ENCODE measurements at places on chromosomes 1 and 21.

GRCh38 chr1:71494163-71494562 lies 413.3 kb upstream of the ZRANB2 start:
- DNase-seq = no peak

DNA sequence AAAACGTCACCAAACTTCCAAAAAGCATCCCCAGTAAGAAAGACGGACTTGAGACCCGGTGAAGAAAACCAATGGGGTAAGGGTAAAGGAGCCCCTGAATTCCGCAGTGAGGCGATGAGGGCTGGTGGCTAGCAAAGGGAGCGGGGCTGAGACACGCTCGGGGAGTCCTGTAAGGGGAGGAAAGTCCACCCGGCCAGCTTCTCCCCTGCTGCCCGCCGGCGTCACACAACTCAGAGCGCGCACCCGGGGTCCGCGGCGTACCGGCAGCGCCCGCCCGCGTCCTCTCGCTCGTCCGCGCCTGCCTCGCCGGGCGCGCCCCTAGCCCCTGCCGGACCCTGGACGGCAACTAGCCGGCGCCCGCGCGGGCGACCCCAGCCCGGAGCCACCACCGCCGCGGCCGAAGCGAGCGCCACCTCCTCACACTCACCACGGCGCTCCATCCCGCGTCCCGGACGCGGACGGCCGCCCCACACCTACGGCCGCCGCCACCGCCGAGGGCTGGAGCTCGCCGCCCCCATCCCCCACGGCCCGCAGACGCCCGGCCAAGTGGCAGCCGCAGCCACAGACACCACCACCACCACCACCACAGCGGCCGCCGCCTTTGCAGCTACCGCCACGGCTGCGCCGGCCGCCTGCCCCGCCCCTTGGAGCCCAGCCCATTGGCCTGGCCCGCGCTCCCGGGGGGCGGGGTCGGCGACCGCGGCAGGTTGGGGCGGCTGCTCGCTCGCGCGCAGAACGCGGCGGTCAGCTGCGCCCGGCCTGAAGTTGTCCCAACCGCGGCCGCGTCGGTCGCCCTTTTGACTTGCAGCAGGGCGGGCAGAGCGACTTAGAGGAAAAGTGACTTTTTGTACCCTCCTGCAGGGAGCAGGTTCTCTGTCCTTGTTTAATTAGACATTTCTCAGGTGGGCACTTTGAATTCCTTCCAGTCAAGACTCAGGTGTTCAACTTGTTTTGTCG lies 10.0 kb upstream of the ARHGAP29 start:
- peak; percentile 30 for DNase-seq

DNA sequence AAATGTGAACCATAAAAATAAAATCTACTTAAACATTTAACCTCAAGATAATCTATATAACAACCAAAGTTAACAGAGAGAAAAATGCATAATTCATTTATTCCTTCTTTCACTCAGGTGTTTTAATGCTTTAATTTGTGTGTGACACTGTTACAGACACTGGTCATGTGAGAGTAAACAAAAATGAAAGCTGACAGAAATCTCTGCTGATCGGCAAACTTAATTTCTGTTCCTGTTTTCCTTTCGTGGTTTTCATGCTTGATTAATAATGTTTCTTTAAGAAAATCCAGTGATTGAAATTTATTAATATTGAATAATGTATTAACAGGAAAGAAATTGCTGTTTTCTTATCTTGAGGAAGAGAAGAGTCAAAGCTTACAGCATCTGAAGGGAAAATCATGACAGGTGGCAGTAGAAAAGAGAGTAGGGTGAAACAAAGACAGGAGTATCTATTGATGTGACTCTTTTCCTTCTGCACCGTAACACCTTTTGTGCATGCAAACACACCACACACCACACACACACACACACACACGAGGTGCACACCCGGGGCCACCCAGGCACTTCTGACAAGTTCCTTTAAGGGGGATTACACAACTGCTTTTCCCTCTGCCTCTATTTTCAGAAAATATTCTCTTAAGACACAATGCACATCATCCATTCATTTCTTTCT lies 1.6 kb downstream of the OR2AK2 start:
- no peak for DNase-seq

GRCh38 chr21:42859891-42860230 lies 19.5 kb downstream of the WDR4 start:
- no peak for DNase-seq

DNA sequence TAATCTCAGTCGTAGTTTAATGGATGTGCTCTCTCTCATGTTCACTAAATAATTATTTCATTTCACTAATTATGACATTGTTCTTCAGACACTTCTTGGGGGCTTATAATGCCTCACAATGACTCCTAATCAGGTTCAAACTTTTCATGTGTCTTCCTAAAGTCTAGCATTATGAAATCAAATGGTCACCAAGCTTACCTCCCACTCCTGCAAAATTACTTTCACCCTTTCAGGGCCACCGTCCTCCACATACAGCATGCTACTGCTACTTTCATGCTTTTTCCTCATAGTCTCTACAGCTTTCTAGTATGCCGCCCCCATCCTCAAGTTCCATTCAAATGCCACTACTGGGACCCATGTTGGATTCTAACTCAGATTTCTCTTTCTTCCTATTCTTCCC lies 59.8 kb upstream of the C1orf53 start:
- no peak for DNase-seq

- DNase-seq = no peak
Measured at GRCh38 chr1:99681583-99681982, 35.7 kb downstream of the PALMD start.

DNA sequence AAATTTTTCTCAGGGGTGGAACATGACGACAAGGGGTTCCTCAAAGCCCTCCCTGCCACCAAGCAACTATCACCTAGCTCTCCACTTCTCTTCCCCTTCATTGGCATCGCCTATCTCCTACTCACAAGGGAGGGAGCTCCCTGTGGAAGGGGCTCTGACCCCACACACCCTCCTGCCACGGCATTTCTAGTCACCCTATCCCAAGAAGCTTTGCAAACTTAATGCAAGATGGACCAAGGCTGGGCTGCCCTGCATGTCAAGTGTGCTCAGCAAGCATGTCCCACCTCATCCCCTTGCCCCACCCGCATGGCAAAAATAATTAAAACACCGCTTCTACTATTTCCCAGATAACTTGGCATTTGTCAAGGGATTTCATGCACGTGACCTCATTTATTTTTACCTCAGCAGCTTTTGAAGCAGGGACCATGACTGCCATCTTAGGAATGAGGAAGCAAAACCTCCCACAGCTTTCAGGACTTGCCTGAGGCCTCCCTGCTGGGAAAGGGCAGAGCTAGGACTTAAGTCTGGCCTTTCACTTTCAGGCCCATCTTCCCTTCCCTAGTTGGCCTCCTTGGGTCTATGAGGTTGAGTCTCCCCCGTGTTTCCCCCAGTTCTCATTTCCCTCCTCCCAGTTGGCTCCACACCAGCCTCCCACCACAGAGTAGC lies 161.3 kb downstream of the TSEN15 start:
- no peak for DNase-seq

DNA sequence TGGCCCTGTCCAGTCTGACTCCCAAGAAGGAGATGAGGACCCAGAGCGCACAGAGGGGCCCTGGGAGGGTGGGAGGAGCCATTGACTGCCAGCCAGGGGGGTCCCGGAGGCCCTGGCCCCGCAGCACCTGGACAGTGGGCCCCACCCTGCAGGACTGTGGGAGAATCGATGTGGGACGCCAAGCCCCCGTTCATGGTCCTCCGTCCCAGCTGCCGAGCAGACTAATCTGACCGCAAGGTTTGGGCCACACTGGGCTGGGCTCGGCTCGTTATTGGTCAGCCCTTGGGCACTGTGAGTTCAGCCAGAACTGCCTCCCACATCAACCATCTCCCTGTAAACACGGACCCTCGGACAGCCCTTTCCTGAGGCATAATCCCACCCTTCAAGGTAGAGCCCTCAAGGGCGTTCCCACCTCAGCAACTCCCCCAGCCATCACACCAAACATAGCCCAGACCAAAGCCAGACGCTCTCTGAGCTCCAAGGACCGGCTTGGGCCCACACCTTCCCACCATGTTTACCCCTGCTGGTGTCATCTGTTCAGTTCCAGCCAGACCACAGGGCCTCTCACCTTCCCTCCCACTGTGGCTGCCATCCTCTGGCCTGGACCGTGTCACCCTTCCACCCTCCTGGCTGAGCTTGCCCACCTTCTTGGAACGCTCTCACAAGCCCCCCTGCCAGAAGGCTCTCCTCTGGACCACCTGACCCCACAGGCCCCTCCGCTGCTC lies 16.2 kb upstream of the POFUT2 start:
- no peak for DNase-seq

GRCh38 chr1:220336391-220337031 lies 64.3 kb upstream of the RAB3GAP2 start:
- DNase-seq = no peak

DNA sequence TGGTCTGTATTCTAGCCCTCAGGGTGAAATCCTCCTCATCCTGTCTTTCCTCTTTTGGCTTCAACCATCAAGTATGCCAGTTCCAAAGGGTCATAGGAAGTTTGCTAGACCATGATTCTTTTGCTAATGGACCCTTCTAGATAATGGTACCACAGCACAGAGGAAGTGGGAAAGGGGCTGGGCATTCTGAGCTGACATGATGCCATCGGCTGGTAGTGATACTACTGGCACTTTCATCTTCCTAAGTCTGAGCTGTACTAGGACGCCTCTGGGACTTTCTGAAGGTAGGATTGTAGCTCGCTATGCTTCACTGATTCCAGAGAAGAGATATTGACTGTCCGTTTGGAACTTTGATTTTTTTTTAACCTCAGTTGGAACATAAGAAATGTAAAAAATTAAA lies 11.4 kb downstream of the FASLG start:
- no peak for DNase-seq

GRCh38 chr1:203870245-203870644 lies 8.8 kb downstream of the SNRPE start:
- DNase-seq = no peak

DNA sequence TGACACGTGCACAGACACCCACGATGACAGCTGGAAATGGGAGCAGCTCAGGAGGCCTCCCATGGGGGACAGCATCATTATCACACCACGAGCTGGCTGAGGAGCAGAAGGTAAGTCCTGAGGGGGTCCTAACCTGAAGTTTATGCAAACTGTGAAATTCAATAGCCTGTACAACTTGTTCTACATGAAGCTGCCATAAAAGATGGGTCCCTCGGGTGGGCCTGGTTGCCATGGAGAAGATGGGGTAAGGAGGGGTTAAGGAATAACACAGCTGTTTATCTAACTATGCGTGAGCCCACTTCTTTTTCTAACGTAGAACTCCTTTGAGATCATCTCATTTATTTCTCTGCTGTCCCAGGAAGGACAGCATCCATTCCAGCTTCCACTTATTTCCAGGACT lies 163.4 kb upstream of the CD34 start:
- DNase-seq = no peak

GRCh38 chr1:15014516-15014915 lies 139.0 kb upstream of the TMEM51 start:
- DNase-seq = no peak

DNA sequence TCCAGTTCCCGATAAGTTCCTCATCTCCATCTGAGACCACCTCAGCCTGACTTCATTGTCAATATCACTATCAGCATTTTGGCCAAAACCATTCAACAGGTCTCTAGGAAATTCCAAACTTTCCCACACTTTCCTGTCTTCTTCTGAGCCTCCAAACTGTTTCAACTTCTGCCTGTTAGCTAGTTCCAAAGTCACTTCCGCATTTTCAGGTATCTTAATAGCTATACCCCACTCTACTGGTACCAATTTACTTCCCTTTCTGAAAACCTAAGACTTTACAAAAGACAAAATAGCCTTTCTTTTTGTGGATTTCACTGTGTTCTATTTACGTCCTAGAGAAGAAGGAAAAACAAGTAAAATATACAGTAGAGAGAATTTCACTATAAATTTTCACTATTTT lies 147.0 kb upstream of the FMN2 start:
- DNase-seq = no peak

DNA sequence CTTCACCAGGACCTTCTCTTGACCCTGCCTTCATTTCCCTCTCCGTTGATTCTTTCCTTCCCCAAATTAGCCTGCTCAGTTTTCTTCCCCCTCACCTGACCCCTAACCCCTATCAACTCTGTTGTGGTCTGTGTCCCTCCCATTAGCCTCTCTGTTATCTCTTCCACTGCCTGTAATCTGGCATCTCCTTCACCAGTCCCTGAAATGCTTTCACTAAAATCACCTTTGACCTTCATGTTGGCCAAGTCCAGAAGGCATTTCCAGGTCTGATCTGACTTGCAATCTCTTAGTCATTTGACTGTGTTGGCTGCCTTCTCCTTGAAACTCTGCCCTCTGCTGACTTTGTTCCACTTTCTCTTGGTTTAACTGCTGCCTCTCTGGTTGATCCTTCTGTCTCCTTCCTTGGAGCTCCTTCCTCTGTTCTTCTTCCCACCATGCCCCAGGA lies 28.2 kb downstream of the ATP8B2 start:
- no peak for DNase-seq

GRCh38 chr1:205448540-205449253 lies 7.1 kb downstream of the BLACAT1 start:
- DNase-seq = no peak

GRCh38 chr21:42503711-42504110 lies 7.7 kb upstream of the RSPH1 start:
- no peak for DNase-seq

- DNase-seq = no peak
Measured at GRCh38 chr1:200473698-200474371, 64.0 kb upstream of the ZNF281 start.

DNA sequence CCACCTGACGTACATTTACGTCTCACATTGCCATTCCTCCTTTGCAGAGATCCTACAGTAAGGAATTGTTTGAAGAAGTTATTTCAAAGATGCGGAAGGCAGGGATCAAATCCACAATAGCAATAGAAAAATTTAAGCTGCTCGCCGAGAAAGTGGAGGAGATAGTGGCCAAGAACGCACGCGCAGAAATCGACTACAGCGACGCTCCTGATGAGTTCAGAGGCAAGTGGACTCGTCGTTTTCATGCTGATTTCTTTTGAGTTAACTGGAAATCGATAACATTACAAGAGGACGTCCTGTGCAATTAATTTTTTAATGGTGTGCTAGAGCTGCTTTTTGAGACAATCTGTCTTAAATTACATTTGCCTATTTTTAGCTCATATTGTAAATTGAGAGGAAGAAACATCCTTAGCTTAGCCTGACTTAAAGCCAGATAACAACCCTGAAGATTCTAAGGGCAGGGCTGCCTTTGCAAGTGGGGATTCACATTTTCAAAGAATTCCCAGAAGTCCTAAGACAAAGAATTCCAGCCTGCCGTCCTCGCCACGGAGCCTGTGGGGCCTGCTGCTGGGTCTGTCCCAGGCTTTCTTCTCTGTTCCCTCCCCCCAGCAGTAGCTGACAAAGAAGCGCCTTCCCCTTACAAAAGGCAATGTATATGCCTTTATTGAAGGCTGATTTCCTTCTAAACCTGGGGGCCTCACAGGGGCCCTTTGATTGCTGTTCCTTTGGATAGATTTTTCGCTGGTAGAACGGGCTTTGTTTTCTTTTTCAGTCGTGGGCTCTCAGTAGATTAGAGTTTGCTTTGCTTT lies 31.6 kb upstream of the KIF1B start:
- DNase-seq = no peak

GRCh38 chr1:243438815-243439214 lies 183.0 kb downstream of the SDCCAG8 start:
- DNase-seq = no peak
